ENCODE measurements at places on chromosomes 5 and 9. TPM values are rescaled to one million over a fixed set of nuclear protein-coding genes. Genes with fewer than 3 reads are reported as not detected.

ZBTB26 gene
- polyA plus RNA-seq, result 3.1 TPM

CDC37L1 gene
- polyA plus RNA-seq, result 11.8 TPM

TMEM252 gene
- not detected for polyA plus RNA-seq

COL23A1 gene
- not detected for polyA plus RNA-seq

BRINP1 gene
- not detected for polyA plus RNA-seq

POLR3G gene
- polyA plus RNA-seq, result 3.3 TPM

FOXD4 gene
- polyA plus RNA-seq, result not detected

FOXD4L4 gene
- not detected for polyA plus RNA-seq

ASPN gene
- polyA plus RNA-seq, result not detected

CAMK2A gene
- polyA plus RNA-seq, result not detected

DOK3 gene
- 32.0 TPM for polyA plus RNA-seq

NDUFB6 gene
- 65.5 TPM for polyA plus RNA-seq

EQTN gene
- not detected for polyA plus RNA-seq

BARHL1 gene
- polyA plus RNA-seq, result not detected

DMRT3 gene
- not detected for polyA plus RNA-seq

STK10 gene
- polyA plus RNA-seq, result 38.1 TPM

Measured in naive B cell (primary cell).